ENCODE measurements at places on chromosomes 12 and 14. TPM values are rescaled to one million over a fixed set of nuclear protein-coding genes. Genes with fewer than 3 reads are reported as not detected.

Gene KCNC2
- total RNA-seq: not detected

Gene SRSF5
- total RNA-seq: 224 TPM

Gene ACSS3
- 0.05 TPM for total RNA-seq

Gene HSPB8
- total RNA-seq: 15.1 TPM

Gene NAV3
- 11.6 TPM for total RNA-seq

Gene HHIPL1
- total RNA-seq: 0.34 TPM

Gene LMNTD1
- not detected for total RNA-seq

Gene HIP1R
- total RNA-seq: 15.2 TPM

Gene LRRC10
- not detected for total RNA-seq

Gene DDX24
- 175 TPM for total RNA-seq

Gene WNT5B
- 2.2 TPM for total RNA-seq

Gene FAR2
- not detected for total RNA-seq

Gene SCN8A
- total RNA-seq: 1.9 TPM

Gene SRRM4
- total RNA-seq: not detected

Gene GPR68
- 0.03 TPM for total RNA-seq

Gene TSPAN8
- total RNA-seq: not detected

Gene ZFYVE1
- 9.0 TPM for total RNA-seq

Gene NKX2-1
- total RNA-seq: 0.03 TPM

Gene PYGL
- 134 TPM for total RNA-seq
